ENCODE measurements at places on chromosomes 16 and 17.

GRCh38 chr17:1532836-1533602, 16.6 kb upstream of the INPP5K start:
- DNase-seq: peak; percentile 51

DNA sequence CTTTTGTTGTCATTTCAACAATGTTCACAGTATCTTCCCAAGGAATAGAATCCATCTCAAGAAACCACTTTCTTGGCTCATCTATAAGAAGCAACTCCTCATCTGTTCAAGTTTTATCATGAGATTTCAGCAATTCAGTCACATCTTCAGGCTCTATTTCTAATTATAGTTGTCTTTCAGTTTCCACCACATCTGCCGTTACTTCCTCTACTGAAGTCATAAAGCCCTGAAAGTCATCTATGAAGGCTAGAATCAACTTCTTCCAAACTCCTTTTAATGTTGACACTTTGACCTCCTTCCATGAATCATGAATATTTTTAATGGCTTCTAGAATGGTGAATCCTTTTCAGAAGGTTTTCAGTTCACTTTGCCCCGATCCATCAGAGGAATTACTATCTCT, 102.1 kb downstream of the CDH13 start:
- DNase-seq: no peak

DNA sequence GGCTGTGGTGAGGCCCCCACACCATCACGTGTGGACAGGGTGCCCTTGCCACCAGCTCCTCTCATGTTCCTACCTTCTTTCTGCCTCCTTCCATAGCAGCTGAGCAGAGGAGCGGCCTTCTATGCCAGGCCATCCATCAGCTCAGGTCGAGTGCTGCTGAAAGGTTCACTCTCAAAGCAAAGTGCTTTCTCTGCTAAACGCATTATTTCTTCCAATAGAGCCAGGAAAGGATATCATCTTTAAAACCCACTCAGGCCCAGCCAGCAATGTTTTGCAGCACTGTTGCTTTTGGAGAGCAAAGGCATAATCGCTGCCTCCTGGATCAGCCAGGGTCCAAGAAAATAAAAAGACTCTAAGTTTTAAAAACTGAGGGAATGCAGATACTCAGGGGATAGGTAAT, 54.9 kb upstream of the GPRC5B start:
- DNase-seq: no peak

GRCh38 chr16:11734025-11734652, 8.5 kb downstream of the TXNDC11 start:
- no peak for DNase-seq

DNA sequence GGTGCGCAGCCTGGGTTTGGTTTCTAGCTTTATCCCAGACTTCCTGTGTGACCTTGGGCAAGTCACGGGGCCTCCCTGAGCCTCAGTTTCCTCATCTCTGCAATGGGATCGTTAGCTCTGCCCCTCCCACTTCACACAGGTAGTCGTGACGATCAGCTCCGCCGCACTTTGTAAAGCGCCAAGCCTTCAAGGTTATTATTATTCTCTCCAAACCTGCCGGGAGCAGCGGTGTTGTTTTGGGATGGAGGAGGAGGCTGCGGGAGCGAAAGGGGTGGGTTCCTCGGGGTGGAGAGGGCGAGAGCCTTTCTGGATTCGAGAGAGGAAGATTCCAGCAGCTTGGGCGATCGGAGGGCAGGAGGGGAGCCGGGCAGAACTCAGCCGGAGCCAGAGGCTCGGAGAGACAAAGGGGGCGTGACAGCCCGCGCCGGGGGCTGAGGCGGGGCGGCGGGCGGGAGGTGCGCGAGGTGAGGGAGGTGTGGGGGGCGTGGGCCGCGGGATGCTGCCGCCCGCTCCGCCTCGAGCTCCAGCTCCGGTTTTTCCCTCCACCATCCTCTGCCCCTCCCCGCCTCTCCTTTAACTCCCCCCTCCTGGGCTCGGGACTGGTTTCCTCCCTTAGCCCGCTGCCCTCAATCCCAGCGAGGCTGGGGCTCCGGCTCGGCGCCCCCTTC, at the start of gene EFNB3:
EFNB3 (plus strand) TSS at position 602 of the 668 bp plus-strand sequence. CDS start 397 bp downstream, outside the sequence.
- DNase-seq: peak; percentile 63

DNA sequence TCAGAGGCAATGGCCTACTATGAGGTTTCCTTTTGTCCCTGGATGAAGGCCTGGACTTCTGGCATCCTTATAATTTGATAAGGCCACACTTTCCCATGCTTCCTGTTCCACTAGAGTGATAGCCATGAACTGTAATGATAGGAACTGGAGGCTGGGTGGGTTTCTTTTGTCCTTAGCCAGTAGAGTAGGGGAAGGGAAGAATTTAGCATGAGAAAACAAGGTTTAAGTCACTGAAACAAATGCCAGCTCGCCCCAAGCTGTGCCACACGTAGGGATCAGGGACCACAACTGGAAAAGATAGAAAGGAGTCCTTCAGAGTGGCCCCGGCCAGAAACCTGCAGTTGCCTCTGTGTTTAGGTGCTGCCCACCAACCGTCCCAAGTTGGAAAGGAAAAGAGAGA, 80.9 kb upstream of the C17orf78 start:
- DNase-seq: no peak

DNA sequence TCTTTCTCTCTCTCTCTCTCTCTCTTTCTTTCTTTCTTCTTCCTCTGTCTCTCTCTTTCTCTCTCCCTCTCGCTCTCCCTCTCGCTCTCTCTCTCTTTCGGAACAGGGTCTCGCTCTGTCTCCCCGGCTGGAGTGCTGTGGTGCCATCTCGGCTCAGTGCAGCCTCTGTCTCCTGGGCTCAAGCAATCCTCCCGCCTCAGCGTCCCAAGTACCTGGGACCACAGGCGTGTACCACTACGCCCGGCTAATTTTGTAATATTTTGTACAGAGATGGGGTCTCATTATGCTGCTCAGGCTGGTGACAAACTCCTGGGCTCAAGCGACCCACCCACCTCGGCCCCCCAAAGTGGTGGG, 12.7 kb upstream of the KLHDC4 start:
- DNase-seq: no peak

All from cerebellar cortex (tissue), 1 donor.